Fibroblast of the aortic adventitia (primary cell): ENCODE measurements at places on chromosomes 12 and 14. TPM values are rescaled to one million over a fixed set of nuclear protein-coding genes. Genes with fewer than 3 reads are reported as not detected.

DNA sequence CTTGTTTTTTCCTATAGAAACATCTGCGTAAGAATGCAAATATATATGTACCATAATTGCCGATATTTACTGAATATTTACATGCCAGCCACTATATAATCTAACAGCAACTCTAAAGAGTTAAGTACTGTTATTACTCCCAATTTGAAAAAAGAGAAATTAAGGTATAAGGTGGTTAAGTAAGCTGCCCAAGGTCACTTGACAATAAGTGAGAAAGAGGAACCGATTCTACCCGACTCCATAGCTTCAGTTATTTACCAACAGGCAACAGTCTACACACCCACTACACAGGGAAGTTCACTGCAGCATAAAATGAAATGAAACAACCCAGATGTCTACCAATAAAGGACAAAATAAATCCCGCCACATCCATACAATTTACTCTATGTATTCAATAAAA lies 1.1 kb downstream of the MIS18BP1 start:
- peak; percentile 26 for DNase-seq

- DNase-seq: no peak
Measured at GRCh38 chr14:39474416-39474911, 42.2 kb upstream of the FBXO33 start.

DNA sequence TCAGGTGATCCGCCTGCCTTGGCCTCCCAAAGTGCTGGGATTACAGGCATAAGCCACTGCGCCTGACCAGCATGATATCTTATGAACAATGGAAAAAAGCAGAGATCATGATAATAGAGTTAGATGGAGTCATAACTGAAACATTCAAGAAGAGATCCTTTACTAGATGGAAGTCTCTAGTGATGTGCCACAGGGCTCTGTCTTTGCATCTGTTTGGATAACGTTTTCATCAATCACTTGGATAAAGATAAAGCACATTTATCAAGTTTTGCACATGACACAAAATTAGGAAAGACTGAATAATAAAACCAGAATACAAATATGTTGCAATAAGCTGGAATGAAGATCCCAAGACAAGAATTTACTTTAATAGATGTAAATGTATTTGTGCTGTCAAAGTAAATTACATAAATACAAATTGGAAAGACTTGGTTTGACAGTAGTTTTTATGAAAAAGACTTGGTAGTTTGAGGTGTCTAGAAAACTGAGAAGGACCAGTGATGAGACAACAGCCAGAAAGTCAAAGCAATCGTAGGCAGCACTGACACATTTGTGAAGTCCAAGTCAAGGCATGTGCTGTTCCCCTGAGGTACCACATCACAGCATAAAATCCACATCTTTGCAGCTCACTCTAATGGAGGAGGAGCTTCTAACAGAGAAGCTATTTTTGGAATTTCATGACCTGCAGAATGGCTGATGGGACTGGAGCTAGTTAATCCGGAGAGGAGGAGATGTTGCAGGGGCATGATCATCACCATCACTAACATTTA lies 28.5 kb downstream of the GPRC5A start:
- peak; percentile 72 for DNase-seq

GRCh38 chr14:77306851-77307496 lies 13.7 kb downstream of the POMT2 start:
- peak; percentile 45 for DNase-seq

DNA sequence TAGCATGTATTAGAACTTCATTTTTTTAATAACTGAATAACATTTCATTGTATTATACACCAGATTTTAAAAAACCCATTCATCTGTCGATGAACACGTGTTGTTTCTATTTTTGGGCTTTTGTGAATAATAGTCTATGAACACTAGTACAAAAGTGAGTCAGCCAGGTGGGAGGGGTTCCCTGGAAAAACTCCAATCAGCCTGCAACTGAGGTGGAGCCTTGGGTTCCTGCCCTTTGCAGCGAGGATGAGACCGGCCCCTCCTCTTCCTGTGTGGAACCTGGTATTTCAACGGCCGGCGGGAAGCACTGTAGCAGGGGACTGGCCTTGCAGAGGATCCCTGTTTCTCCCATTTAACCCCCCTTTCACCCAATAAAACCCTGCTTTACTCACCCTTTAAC lies 56.1 kb downstream of the LMNTD1 start:
- peak; percentile 26 for DNase-seq

- no peak for DNase-seq
Measured at GRCh38 chr14:105945896-105946295, 419.5 kb downstream of the TMEM121 start.

GRCh38 chr12:86139671-86140070 lies 116.5 kb downstream of the MGAT4C start:
- DNase-seq: no peak

GRCh38 chr14:100019156-100019744 lies 46.0 kb upstream of the EVL start:
- DNase-seq: no peak

DNA sequence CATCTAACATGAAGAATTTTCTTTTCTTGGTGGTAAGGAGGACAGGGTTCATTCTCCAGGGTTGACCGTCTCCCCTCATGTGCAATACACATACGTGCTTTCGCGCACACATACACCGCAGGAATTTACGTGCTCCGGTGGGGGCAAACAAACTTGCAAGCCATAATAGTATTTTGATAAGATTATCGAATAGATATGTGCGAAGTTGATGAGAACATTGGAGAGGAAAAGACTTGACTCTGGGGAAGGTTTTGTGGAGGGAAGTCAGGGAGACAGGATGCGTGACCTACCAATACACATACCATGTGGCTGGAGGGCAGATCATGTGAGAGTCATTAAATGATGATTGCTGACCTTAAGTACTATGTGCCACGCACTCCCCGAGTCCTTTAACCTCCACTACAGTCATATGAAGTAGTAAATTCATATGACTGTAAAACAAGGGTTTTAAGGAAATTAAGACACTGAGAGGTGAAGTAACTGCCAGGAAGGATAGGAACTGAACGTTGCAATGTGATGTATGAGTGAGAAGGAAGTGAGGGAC lies 921 bp downstream of the RAD51B start:
- DNase-seq: peak; percentile 43

- DNase-seq: no peak
Measured at GRCh38 chr12:112810235-112810917, 18.8 kb downstream of the RPH3A start.

- DNase-seq: no peak
Measured at GRCh38 chr12:102903337-102904007, 13.6 kb downstream of the PAH start.

GRCh38 chr12:116435984-116436383 lies 123.2 kb upstream of the MAP1LC3B2 start:
- no peak for DNase-seq

OTX2 gene
- not detected in 2 replicates for total RNA-seq

GPR65 gene
- 0.09 TPM in 1 of 2 replicates, not detected in the other for total RNA-seq

KLC1 gene
- 212 and 1,079 TPM in 2 replicates for total RNA-seq
